ENCODE measurements at places on chromosomes 5 and 9.

- no peak for DNase-seq
These were observed 73.6 kb downstream of the FBXL7 start for GRCh38 chr5:15573590-15573989.

- no peak for DNase-seq
These were observed 21.0 kb upstream of the ERCC6L2 start for GRCh38 chr9:95854386-95855020.

DNA sequence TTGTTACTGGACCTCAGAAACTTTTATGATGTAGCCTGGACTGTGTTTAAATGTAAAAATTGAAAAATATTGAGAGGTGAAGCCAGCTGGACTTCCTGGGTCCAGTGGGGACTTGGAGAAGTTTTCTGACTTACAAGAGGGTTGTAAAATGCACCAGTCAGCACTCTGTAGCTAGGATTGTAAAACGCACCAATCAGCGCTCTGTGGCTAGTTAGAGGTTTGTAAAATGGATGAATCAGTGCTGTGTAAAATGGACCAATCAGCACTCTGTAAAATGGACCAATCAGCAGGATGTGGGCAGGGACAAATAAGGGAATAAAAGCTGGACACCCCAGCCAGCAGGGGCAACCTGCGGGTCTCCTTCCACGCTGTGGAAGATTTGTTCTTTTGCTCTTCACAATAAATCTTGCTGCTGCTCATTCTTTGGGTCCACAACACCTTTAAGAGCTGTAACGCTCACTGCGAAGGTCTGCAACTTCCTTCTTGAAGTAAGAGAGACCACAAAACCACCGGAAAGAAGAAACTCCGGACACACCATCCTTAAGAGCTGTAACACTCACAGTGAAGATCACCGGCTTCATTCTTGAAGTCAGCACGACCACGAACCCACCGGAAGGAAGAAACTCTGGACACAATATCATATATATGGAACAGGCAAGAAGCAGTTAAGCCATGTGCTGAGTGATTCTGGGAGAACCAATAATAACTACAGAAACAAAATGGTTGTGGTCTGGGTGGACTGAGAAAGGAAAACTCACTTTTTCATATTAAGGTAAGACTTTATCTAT lies 201.3 kb downstream of the GABRG2 start:
- no peak for DNase-seq

DNA sequence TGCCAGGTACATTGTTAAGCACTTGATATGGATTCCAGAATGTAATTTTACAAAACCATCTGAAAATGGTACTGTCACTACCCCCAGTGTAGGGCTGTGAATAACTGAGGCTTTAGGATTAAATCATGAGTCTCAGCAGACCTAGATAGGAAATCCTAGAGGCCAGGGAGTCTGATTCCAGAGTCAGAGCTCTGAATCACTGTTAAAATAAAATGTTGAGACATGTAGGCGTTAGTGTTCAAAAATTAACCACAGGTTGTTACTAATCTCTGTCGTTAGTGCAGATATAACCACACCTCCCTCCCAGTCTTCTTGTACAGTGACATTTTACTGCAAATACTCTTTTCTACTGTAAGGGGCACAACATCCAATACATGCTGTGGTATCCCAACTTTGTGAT lies 1828.8 kb downstream of the MAT2B start:
- no peak for DNase-seq

DNA sequence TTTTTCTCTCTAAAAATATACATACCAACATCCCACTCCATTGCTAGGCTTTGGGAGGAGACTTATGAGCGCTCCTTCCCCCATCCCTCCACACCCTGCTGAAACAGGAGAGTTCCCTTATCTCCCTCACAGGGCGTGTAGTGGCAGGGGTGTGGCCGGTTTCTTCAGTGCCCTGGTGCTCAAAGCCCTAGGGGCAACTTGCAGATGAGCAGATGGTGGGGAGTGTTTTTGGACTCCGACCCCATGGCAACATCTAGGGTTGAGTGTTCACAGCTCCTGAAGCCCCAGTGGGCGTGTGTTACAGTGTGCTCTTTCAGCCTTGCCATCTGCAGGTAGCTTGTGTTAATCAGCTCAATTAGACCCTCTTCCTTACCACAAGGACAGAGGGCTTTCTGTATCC lies 409.5 kb downstream of the MAT2B start:
- no peak for DNase-seq

All from stimulated activated CD8-positive, alpha-beta memory T cell treated with anti-CD3 and anti-CD28 coated beads, Interleukin-2, amount 100 ng/mL, for 48 hours (primary cell).